ENCODE measurements at places on chromosomes 4 and X. TPM values are rescaled to one million over a fixed set of nuclear protein-coding genes. Genes with fewer than 3 reads are reported as not detected.

- peaks cover 2% of the 10 kb centered on the region for H3K27me3 ChIP-seq
- no peaks in the 10 kb centered on the region for H3K36me3 ChIP-seq
- H3K27ac ChIP-seq, result no peak within 1 kb of the TSS
- no peak within 1 kb of the TSS for H3K4me3 ChIP-seq
Measured at GRCh38 chr4:76434901-76435527, at the start of gene SHROOM3. Gene SHROOM3 (plus strand): TSS chr4:76435229. CDS start chr4:76436053, 824 bp downstream.

GRCh38 chrX:21382715-21383114 lies 8.5 kb downstream of the CNKSR2 start:
- no peak for DNase-seq
- no peaks in the 10 kb centered on the region for H3K36me3 ChIP-seq
- H3K4me1 ChIP-seq, result no peaks in the 10 kb centered on the region
- H3K4me3 ChIP-seq, result no peak overlapping the region

- no peaks in the 10 kb centered on the region for H3K27me3 ChIP-seq
- H3K4me1 ChIP-seq, result peaks cover 12% of the 10 kb centered on the region
- H3K4me3 ChIP-seq, result no peak overlapping the region
- no peak overlapping the region for H3K27ac ChIP-seq
- DNase-seq, result no peak
Measured at GRCh38 chr4:177281351-177281909, 28.2 kb upstream of the NEIL3 start.

DNA sequence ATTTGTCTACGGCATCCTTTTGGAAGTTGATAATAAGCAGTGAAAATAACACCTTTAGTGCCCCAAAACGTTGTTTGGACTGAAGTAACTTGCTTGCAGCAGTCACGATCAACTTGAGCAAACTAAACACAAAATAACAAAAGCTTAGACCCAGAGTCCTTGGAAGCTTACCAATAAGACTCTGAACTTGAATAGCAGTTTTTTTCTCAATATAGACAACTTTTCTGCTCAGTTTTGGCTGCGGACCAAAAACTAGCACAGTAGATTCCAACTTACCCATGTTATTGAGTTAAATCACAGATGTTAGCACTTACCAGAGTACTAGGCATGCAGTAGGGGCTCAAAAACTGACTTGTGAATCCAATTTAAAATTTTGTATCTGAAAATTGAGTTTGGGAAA lies 746.9 kb downstream of the PCDH19 start:
- H3K27me3 ChIP-seq, result no peaks in the 10 kb centered on the region
- H3K36me3 ChIP-seq, result no peaks in the 10 kb centered on the region
- H3K4me3 ChIP-seq, result no peak overlapping the region
- no peaks in the 10 kb centered on the region for H3K4me1 ChIP-seq
- no peak overlapping the region for H3K27ac ChIP-seq
- no peak for DNase-seq

DNA sequence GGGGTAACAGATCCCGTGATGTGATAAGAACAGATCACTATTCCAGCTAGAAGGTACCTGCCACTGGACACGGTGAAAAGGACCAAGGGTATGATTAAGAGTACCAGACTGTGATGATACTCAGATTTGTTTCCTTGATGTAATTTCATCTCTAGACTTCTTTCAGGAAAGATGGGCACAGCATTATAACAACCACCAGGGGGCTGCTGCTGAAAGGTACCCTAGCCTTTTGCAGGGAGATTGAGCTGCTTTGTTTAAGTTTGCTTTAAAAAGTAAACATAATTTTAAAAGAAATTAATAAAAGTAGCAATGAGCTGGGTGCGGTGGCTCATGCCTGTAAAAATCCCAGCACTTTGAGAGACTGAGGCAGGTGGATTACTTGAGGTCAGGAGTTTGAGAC lies 145.4 kb downstream of the EMCN start:
- H3K4me1 ChIP-seq, result no peaks in the 10 kb centered on the region
- no peaks in the 10 kb centered on the region for H3K27me3 ChIP-seq
- H3K4me3 ChIP-seq, result no peak overlapping the region
- DNase-seq, result peak; percentile 15
- H3K36me3 ChIP-seq, result no peaks in the 10 kb centered on the region
- H3K27ac ChIP-seq, result no peak overlapping the region

GRCh38 chr4:84916227-84916626 lies 50.3 kb downstream of the WDFY3 start:
- no peak for DNase-seq
- H3K4me1 ChIP-seq, result no peaks in the 10 kb centered on the region
- H3K36me3 ChIP-seq, result no peaks in the 10 kb centered on the region
- H3K4me3 ChIP-seq, result no peak overlapping the region
- no peak overlapping the region for H3K27ac ChIP-seq
- no peaks in the 10 kb centered on the region for H3K27me3 ChIP-seq

- H3K36me3 ChIP-seq, result no peaks in the 10 kb centered on the region
- peak overlapping the region; percentile 89 for H3K27ac ChIP-seq
- peak; percentile 34 for DNase-seq
Measured at GRCh38 chrX:39772057-39772832, 325.5 kb downstream of the BCOR start.

- H3K27ac ChIP-seq, result no peak overlapping the region
- no peak overlapping the region for H3K4me3 ChIP-seq
- DNase-seq, result no peak
- no peaks in the 10 kb centered on the region for H3K27me3 ChIP-seq
- no peaks in the 10 kb centered on the region for H3K4me1 ChIP-seq
Measured at GRCh38 chr4:14965071-14965470, 37.2 kb upstream of the CPEB2 start.

Gene PAGE2
- total RNA-seq, result 0.24 TPM

Gene DGAT2L6
- not detected for total RNA-seq

Gene CSAG1
- total RNA-seq, result 0.24 TPM

Gene FOXR2
- not detected for total RNA-seq

Gene CHM
- total RNA-seq, result 14.4 TPM
